ENCODE measurements at places on chromosomes 6 and 20.

- no peak for DNase-seq
These were observed 1.0 kb upstream of the TOMM34 start for GRCh38 chr20:44961011-44961869.

- peak; percentile 39 for DNase-seq
These were observed 61.1 kb downstream of the FAM217A start for GRCh38 chr6:4017834-4018170.

GRCh38 chr6:49384904-49385303 is 78.1 kb downstream of the MMUT start:
- DNase-seq = no peak

- DNase-seq = no peak
These were observed 344.7 kb downstream of the CDH26 start for GRCh38 chr20:60302875-60303274.

DNA sequence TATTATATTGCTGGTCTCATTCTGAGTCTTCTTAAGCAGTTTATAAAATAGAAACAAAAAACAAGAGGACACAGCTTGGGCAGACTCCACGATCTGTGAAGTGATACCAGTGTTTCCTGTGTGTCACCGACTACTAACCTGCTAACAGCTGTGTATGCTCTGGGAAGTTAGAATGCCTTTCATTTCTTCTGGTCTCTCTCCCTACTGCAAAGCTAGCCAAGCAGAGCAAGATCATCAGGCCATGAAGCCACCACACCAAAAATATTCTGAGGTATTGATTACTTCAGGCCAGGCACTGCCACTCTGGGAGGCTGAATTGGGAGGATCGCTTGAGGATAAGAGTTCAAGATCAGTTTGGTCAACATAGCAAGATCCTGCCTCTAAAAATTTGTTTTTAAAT is 46.9 kb upstream of the SMIM29 start:
- DNase-seq = no peak

DNA sequence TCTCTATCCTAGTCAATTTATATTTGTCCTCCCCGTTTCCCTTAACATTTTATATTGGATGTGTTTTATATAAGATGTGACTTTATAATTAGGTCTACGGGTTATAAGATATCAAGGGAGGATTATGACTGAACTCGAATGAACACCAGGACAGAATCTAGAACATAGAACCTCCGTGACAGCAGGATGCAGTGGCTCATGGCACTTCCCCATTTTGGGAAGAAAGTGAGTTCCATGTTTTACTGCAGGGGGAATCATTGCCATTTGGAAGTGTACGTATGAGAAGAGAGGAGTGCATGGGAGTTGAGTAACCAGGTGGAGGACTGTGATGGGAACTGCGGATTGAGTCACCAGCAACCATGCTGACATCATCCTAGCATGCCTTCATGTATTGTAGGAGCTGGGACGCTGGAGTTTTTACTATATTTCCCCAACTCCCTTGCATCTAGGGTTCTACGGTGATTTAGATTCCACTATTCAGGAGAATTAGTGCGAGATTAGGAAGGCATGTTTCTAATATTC is 56.1 kb upstream of the FOXC1 start:
- no peak for DNase-seq

- no peak for DNase-seq
These were observed 247.5 kb upstream of the SUPT3H start for GRCh38 chr6:45625191-45625664.

GRCh38 chr20:6703047-6703446 is 64.4 kb upstream of the BMP2 start:
- no peak for DNase-seq

GRCh38 chr20:9597547-9597946 is 83.2 kb downstream of the LAMP5 start:
- DNase-seq = no peak

- DNase-seq = no peak
These were observed 169.0 kb downstream of the QKI start for GRCh38 chr6:163583558-163583957.

- DNase-seq = no peak
These were observed 88.8 kb downstream of the GMPR start for GRCh38 chr6:16326971-16327776.

DNA sequence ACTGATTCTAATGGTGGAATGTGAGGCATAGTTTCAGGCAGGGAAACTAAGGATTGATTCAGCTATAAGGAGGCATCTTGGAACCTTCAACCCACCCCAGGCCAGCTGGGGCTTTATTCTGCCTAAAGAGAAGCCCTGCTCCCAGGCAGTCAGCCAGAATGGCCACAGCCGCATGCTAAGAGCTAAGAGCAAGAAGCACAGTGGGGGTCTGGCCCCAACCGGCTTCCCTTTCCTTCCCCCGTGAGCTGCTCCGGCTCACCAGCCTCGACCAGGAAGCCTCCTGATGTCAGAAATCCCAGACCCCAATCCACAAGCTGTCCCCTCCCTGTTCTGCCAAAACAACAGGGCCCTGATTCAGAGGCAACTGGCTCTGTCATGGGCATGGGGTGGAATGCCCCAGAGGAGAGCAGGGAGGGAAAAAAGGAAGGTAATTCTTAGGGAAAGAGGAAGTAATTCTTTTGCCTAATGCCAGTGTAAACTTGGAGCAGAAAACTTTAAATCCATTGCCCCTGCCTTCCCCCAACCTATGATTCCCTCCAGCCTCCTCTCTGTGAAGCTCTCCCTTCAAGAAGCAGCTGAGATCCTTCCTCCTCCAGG is 6.9 kb downstream of the GRM4 start:
- DNase-seq = no peak

DNA sequence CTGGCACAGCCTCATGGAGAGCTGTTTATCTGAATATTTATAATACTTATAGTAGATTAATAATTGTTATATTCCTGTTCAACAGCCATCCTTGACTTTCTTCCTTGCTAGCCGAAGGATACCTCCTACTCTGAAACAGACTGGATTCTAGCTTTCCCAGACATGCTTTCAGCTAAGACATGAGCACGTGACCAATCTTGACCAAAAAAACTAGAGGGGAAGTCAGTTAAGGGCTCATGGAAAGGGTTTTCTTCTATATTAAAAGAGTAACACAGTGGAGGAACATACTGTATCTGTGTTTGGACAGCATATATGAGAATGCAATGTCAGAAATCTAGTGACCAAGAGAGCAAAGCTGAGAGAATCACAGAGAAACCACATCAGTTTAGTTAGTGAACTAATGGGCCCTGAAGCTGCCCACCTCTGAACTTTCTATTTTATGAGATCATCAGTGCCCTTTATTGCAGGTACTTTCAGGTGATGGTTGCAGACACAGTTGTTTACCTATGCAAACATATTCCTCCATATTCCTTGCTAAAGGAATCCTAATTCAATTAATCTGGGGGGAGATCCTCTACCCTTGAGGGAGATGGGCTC is 140.4 kb upstream of the SLC24A3 start:
- DNase-seq = no peak

- peak; percentile 31 for DNase-seq
These were observed 294.0 kb downstream of the SOX4 start for GRCh38 chr6:21887231-21888185.

DNA sequence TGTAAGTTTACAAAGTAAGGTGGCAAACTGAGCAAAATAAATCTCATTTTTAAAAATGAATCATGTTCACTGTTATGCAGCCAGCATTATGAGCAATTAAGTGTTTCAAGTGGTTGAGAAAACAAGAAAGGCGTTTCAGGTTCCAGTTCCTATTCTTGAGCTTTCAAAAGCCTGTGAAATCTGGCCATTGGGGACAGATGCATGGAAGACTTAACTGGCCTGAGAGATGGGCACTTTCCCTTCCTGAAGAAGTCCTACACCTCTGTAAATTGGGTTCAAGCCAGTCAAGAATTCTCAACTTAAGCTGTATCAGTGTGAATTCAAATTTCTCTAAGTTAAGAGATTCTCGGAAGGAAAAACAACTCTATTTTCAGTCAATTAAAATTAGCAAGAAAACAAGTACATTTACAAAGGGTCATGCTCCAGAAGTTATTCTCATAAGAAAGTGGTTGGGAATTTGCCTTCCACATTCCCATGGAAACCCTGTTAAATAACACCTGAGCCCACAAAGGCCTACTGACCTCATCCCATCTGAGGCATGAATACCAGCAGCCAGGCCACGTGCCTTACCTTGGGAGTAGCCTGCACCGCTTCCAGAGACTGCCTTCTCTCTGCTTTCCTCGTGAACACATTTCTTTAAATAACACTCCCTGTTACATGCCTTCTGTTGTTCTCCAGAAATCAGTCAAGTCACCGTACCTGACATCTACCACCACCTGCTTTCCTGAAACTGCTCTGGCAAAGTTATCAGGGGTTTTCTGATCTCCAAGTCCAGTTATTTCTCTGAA is 19.4 kb downstream of the MAP3K5 start:
- DNase-seq = no peak

- DNase-seq = no peak
These were observed 400.2 kb downstream of the HACE1 start for GRCh38 chr6:104459543-104459942.

DNA sequence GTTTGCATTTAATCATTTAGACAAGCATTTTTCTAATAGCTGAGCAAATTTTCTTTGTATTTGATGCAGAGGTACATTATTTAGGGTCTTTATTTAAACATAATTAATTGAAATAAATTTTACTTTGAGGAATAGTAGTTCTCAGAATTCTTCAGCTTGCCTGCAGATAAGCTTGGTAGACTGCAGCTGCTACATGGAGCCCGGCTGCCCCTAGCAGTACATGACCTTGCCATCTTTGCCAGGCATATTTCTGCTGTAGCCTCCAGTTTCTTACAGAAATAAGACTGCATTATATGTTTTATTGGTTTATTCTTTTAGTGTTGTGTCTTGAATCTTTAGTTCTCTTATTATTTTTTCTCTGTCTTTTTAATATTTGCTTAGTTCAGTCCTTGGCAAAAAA is 396.8 kb downstream of the QKI start:
- DNase-seq = no peak

DNA sequence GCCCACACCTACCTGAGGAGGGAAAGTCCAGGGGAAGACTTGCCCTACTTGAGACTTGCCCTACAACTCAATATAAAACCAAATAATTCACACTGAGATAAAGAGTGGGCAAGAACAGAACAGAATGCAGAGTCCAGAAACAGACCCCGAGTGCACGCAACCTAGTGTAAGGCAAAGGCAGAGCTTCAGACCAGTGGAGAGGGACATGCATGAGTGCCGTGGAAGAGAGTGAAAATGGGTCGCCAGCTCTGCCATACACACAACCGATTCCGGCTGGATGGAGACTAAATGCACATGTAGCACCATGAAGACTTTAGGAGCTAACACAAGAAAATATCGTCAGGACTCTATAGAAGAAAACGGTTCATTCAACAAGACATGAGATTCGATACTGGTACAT is 58.8 kb upstream of the CST7 start:
- no peak for DNase-seq

GRCh38 chr6:52560462-52560861 is 16.4 kb downstream of the TRAM2 start:
- DNase-seq = no peak

GRCh38 chr20:1868856-1869255 is 26.4 kb upstream of the SIRPA start:
- no peak for DNase-seq

GRCh38 chr6:89217299-89217910 is at the start of gene GABRR1:
GABRR1 (minus strand) TSS chr6:89217358; CDS start chr6:89217322, 36 bp downstream.
- peak; percentile 23 for DNase-seq

- no peak for DNase-seq
These were observed 162.2 kb downstream of the TBXT start for GRCh38 chr6:166005401-166005943.

DNA sequence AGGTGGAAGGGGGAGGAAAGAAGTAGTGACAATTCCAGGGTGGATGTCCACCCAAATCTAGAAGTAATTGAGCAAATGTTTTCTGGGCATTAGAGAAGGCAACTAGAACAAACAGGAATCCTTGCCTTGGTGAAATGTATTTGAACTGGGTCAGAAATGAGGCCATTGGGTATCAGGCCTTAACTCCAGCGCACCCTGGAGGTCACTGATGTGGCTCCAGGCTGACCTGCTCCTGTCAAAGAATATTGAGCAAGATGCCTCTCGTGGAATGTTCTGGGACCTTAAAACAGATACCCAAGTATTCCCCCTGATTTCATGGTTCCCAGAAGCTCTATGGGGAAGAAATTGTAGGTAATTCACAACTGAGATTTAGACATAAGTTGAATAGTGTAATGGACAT is 6.9 kb downstream of the HLA-DPB1 start:
- DNase-seq = no peak

GRCh38 chr6:7252390-7252789 is 60.6 kb downstream of the SSR1 start:
- no peak for DNase-seq

GRCh38 chr20:47847884-47848485 is 62.7 kb upstream of the SULF2 start:
- no peak for DNase-seq

DNA sequence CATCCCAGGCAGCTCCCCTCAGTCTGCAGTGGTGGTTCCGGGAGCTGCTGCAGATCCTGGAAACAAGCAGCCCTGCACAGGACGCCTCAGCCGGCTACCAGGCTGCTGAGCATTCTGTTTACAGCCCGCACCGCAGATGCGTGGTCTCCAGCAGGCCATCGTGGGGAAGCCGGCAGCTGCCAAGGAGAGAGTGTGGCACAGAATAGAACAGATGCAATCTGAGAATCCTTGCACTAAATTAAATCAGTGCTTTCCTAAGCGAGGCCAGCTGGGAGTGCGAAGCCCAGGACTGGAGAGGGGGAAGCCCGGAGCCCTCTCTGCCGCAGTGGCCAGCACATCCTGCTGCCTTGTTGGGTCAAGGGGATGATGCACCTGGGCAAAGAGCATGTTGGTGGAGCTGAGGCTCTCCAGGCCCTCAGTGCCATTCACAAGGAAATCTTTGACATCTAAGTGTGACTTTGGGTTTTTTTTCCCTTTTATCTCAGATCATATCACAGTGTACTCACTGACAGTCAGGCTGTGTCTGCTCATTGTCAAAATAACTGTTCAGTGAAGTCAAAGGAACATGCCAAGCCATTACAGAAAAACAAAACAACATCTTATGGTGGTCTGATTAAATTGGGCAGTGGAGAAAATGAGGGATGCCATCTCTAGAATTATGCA is 118.1 kb downstream of the SYNDIG1 start:
- DNase-seq = no peak

DNA sequence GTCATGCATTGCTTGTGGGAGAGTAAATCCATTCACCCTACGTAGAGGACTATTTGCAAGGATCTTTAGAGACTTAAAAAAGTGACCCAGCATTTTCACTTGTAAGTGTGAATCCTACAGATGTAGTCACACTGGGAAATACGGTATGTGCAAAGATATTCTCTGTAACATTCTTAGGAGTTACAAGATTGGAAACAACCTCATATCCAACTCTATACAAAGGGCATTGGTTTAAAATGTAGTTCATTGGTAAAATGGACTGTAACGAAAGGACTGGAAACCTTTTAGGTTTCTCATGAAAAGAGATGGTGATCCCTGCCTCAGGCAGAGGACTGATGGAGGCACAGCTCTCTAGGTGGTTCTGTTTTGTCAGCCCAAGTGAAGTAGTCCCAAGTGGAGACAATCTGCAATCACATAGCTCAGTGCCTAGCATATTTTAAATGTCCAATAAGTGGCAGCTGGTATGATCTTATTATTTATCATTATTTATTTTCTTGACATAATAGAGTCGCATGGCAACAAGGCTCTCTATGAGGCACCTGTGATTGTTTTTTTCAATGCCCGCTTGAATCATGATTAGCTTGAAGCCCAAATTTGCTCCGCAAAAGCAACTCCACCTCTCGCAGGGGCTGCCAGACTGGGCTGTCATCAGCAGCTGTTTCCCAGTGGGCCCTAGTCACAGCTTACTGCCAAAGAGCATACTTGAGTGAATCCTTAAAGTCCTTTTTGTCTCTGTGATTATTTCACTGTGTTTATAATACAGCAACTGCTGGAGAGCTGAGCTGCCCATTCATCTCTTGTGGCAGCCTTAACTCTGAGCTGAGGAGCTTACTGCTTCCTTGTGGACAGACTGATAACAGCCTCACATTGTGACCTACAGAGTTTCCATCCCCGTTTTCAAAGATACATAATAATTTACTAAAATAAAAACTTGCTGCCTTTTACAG is 19.8 kb upstream of the ENPP1 start:
- no peak for DNase-seq
